Myocyte (in vitro differentiated cells): ENCODE measurements at places on chromosomes 2 and 18. TPM values are rescaled to one million over a fixed set of nuclear protein-coding genes. Genes with fewer than 3 reads are reported as not detected.

GRCh38 chr2:69631402-69631801 lies 12.1 kb downstream of the AAK1 start:
- DNase-seq = no peak

GRCh38 chr2:163594497-163594896 lies 141.3 kb downstream of the FIGN start:
- no peak for DNase-seq

- no peak for DNase-seq
Measured at GRCh38 chr2:146890491-146890890, 954.3 kb upstream of the ACVR2A start.

DNA sequence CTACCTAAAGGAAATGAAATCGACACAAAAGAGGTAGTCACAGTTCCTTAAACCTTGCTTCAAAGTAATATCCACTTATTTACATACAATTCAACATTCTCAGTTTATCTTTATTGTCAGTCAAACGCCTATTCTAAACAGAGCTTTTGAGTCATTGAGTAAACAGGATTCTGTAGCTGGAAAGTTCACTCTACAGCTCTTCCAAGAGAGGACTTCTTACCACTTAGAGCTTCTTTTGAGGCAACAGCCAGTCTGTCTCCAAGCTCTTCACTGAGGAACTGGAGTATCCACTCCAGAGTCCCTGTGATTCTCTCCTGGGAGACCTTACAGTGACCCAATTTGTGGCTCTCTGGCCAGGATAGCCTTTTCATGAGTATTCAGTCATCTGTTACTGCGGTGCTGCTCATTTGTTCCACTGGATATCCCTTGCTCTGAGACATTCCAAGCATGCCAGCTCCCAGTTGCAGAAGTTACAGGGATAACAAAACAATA lies 210.9 kb upstream of the OSR1 start:
- peak; percentile 44 for DNase-seq

DNA sequence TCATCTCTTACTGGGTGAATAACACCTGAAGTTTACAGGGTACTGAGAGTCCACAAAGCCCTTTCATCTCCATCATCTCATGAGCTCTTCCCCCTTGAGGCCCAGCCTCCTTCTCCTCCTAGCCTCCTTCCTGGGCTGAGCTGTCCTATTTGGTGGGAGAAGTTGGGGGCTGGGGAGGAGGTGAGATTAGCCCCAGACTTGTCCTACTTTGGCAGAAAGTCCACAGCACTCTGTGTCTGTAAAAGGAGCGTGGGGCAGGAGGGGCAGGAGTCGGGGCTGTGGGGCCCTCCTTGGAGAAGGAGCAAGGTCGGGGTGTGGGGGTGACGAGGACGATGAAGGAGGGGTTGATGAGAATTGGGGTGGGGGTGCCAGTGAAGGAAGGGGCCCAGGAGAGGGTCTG lies 10.0 kb upstream of the DES start:
- DNase-seq = no peak

DNA sequence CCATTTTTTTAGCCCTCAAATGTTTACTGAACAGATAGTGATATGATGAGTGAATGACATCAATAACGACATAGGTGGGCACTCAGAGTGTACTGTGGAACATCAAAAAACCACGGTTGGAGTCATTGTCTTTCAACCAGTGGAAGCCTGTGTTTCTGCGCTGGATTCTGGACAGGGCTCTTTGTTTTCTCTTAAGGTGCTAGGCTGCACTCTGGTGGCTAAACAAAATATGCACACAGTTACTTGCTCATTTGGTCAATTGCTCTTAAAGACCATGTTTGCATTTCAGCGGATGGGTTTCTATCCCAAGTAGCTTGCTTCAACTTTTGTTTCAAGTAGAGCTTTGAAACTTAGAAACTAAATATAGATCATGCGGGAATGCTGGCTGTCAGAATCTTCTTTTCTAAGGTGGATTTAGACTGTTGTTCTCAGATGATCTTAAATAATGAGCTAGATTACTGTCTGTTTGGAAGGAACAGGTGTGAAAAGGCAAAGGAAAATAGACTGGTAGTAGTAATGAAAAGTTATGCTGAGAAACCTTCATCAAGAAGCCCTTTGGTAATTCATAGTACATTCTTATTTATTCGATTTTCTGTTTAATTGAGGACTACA lies 48.5 kb upstream of the LYPD6B start:
- peak; percentile 87 for DNase-seq

GRCh38 chr2:34316788-34317187 lies 717.7 kb upstream of the FAM98A start:
- DNase-seq = no peak

DNA sequence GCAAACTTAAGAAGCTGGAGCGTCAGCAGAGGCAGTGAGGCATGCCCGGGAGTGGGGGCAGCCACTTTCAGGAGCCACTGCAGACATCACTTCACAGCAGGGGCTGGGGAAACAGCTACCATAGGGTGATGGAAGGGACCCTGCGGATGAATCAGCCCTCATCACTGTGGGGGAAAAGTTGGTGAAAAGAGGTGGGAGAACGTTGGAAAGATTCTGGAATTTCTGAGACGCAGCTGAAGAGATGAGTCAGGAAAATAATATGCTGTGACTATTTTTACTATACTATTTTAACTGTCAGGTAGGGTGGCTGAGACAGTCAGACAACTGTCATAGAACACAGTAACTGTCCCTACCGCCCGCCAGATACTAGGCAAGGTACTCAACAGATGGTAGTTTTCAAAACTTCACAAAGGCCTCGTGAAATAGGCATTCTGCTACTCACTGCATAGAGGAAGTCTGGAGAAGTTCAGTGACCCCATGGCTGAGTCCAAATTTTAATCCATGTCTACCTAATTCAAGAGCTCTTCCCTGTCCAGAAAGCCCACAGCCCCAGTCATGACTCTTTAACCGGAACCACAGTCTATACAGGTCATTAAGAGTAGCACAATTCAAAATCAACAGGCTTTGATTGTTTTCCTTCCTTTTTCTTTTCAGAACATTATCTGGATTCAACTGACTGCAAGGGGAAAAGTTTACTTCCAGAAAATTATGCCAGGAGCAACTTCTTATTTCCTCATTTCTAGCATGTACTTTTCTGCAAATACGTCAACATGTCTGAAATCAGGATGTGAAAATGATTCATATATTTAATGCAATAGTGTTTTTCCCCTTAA lies 39.3 kb upstream of the EPB41L3 start:
- no peak for DNase-seq

- DNase-seq = peak; percentile 48
Measured at GRCh38 chr2:42233976-42234441, 64.9 kb downstream of the EML4 start.

DNA sequence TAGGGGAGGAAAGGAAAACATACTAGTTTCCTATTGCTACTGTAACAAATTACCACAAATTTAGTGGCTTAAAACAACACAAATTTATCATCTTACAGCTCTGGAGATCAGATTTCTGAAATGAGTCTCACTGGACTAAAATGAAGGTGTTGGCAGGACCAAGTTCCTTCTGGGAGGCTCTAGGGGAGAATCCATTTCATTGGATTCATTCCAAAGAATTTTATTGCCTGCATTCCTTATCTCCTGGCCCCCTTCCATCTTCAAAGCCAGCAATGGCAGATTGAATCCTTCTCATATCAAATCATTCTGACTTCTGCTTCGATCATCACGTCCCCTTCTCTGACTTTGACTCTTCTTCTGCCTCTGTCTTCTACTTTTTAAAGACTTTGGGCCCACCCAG lies 250.9 kb downstream of the IRS1 start:
- DNase-seq = peak; percentile 35

GRCh38 chr2:70080610-70081200 lies 6.6 kb upstream of the PCBP1 start:
- no peak for DNase-seq

- DNase-seq = no peak
Measured at GRCh38 chr2:58906081-58906645, 665.0 kb upstream of the FANCL start.

Gene R3HDM1
- total RNA-seq = 8.8 and 9.9 TPM in 2 replicates

Gene CIB4
- not detected in 2 replicates for total RNA-seq

Gene IL36A
- not detected in 2 replicates for total RNA-seq

Gene RFTN2
- 6.2 and 6.8 TPM in 2 replicates for total RNA-seq

Gene CAVIN2
- total RNA-seq = 56.5 and 57.8 TPM in 2 replicates

Gene DSG1
- total RNA-seq = not detected in 2 replicates

Gene IL1R2
- not detected in 2 replicates for total RNA-seq

Gene LRATD1
- 1.7 and 3.0 TPM in 2 replicates for total RNA-seq

Gene SERPINB4
- total RNA-seq = not detected in 2 replicates

Gene SLC9A4
- total RNA-seq = 0.24 and 0.42 TPM in 2 replicates

Gene NDUFB3
- total RNA-seq = 87.0 and 93.9 TPM in 2 replicates

Gene GALNT13
- 1.7 and 2.2 TPM in 2 replicates for total RNA-seq

Gene REG3A
- not detected in 2 replicates for total RNA-seq

Gene PSTPIP2
- total RNA-seq = 1.7 and 2.5 TPM in 2 replicates
